ENCODE measurements at places on chromosomes 12 and 14.

- no peak for DNase-seq
These were observed 22.0 kb upstream of the TMED10 start for GRCh38 chr14:75198291-75198933.

DNA sequence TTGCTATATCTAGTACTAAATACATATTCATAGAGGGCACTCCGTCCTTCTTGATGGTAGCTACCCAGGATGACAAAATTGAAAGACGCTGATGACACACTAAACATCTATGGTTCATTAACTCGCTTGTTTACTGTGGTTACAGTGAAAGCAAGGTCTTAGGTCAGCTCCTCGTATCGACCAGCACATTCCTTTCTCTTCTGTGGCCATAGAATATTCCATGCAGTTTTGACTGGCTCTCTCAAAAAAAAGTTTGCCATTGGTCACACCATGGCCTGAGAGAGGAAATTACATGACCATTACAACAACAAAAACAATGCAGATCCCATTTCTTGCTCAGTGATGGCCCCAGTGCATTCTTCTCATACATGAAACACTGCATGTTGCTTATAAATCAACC lies 411.4 kb upstream of the SOX5 start:
- no peak for DNase-seq

DNA sequence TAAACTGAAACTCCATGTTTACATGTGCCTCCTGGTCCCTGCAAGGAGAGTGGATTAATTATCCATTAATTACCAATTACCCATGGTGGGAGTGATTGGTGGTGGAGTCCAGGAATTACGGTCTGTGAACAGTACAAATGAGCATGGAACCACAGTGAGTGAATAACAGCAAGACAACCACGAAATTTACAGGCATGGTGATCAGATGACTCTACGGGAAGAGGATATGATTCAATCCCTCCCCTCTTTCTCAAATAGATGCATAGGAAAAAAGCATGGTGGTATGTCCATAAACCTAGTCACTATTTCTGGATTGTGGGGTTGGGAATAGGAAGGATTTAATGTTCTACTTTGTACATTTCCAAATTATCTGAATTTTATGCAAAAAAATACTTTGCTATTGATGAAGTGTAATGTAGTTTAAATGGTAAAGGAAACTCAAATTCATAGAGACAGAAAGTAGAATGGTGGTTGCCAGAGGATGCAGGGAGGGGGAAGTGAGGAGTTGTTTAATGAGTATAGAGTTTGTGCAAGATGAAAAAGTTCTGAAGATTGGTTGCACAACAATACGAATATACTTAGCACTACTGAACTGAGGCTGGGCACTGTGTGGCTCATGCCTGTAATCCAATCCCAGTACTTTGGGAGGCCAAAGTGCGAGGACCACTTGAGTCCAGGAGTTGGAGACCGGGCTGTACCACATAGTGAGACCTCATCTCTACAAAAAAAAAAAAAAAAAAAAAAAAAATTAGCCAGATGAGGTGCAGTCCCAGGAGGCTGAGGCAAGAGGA lies 41.2 kb upstream of the C12orf75 start:
- DNase-seq: no peak

- no peak for DNase-seq
These were observed 270.6 kb downstream of the TTC8 start for GRCh38 chr14:89095036-89095435.

- DNase-seq: no peak
These were observed 132.4 kb downstream of the GPR65 start for GRCh38 chr14:88137327-88137726.

- DNase-seq: no peak
These were observed 30.3 kb upstream of the IFNG start for GRCh38 chr12:68189821-68190242.

GRCh38 chr12:51009056-51009440 lies 17.1 kb downstream of the SLC11A2 start:
- peak; percentile 65 for DNase-seq

DNA sequence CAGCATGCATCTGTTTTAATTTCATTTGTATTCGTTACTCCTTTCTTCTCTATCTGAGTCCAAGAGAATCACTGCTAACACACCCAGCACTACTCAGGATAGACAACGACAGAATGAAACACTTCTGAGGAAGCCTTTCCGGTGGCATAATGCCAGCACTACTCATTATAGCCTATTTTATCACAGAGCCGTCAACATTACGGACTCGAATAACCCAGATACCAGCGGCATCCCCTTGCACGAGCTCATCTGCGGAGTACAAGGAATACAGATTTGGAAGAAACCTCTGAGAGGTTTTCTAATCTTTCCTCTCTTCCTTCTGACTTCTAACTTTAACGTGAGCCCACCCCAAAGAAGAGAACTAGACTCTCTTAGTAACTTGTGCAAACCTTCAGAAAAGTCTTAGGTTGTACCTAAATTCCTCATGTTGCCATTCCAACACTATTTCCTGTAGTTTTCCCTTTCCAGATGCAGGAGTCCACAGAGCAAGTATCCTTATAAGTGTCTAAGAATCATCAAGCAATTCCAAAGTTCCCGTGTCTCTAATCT lies 248.1 kb downstream of the APAF1 start:
- no peak for DNase-seq

- DNase-seq: no peak
These were observed 272.8 kb downstream of the PDZRN4 start for GRCh38 chr12:41460906-41461305.

- DNase-seq: no peak
These were observed 74.7 kb downstream of the NOC4L start for GRCh38 chr12:132218915-132219314.

GRCh38 chr14:91415794-91416743 lies 1.6 kb downstream of the CCDC88C start:
- peak; percentile 83 for DNase-seq

DNA sequence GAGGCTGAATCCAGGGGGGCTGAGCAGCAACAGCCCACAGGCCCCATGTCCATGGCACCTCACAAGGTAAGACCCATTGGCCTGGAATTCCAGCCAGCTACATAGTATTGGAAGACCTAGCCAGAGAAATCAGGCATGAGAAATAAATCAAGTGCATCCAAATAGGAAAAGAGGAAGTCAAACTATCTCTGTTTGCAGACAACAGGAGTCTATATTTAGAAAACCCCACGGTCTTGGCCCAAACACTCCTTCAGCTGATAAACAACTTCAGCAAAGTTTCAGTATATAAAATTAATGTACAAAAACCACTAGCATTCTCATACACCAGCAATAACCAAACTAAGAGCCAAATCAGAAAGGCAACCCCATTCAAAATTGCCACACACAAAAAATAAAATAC lies 16.9 kb downstream of the PDE6H start:
- DNase-seq: no peak

DNA sequence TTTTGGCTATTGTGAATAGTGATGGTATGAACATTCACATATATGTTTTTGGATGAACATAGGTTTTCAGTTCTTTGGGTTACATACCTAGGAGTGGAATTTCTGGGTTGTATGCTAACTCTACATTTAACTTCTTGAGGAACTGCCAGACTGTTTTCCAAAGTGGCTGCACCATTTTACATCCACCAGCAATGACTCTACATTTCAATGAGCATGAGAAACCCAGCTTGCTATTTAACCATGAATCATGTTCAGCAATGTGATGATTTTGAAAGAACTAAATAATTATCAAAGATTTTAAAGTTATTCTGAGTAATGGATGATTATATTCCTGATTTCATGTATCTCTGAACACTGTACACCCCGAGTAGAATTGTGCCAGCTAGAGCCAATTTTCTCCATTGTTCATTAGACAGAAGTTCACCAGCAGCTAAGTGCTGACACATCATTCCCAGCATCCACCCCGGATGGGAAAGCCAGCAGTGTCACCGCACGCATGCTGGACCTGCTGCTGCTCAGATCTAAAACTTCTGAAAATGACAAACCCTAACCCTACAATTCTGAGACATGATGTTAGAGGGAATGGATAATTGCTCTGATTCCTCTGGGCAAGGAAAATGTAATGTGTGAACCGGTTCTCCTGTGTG lies 13.3 kb upstream of the ANAPC5 start:
- DNase-seq: no peak

GRCh38 chr12:5733136-5733755 lies 211.8 kb downstream of the ANO2 start:
- no peak for DNase-seq

GRCh38 chr12:5170844-5171243 lies 127.2 kb downstream of the KCNA5 start:
- no peak for DNase-seq

DNA sequence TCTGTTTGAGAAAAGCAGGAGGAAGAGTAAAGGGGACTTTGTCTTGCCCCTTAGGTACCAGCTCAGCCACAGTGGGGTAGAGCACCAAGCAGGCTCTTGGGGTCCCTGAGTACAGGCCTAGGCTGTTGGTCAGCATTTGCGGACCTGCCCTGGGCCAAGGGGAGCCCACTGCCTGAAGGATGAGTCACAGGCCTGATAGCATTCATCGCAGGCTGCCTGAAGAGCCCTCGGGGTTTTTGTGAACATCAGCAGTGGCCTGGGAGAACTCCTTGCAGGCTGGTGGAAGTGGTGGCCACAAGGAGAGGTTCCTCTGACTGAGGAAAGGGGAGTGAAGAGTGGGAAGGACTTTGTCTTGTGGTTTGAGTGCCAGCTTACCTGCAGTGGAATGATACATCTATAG lies 25.0 kb upstream of the P2RX7 start:
- DNase-seq: no peak

GRCh38 chr12:58253663-58254062 lies 312.3 kb downstream of the ATP23 start:
- DNase-seq: no peak

GRCh38 chr12:68115281-68115680 lies 44.3 kb downstream of the IFNG start:
- no peak for DNase-seq

GRCh38 chr12:76545486-76545885 lies 14.1 kb downstream of the OSBPL8 start:
- DNase-seq: no peak

- no peak for DNase-seq
These were observed 7.4 kb upstream of the TESPA1 start for GRCh38 chr12:54991991-54992375.

DNA sequence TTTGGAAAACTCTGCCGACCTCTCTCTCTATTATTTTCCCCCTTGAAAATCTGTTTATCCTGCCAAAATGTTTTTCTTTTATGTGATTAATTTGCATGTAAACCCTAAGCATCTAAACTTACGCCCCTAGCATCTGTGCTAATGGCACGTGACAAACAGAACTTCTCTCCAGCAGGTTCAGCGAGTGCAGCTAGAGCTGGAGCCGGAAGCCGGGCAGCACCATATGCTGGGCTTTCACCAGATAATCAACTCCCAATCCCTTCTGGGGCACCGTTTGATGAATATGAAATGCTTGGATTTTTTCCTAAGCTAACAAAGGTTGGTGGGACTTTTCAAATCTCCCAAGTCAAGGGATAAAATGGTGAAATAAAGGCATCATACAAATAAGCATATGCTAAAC lies 667.5 kb upstream of the TMEM132C start:
- DNase-seq: no peak

DNA sequence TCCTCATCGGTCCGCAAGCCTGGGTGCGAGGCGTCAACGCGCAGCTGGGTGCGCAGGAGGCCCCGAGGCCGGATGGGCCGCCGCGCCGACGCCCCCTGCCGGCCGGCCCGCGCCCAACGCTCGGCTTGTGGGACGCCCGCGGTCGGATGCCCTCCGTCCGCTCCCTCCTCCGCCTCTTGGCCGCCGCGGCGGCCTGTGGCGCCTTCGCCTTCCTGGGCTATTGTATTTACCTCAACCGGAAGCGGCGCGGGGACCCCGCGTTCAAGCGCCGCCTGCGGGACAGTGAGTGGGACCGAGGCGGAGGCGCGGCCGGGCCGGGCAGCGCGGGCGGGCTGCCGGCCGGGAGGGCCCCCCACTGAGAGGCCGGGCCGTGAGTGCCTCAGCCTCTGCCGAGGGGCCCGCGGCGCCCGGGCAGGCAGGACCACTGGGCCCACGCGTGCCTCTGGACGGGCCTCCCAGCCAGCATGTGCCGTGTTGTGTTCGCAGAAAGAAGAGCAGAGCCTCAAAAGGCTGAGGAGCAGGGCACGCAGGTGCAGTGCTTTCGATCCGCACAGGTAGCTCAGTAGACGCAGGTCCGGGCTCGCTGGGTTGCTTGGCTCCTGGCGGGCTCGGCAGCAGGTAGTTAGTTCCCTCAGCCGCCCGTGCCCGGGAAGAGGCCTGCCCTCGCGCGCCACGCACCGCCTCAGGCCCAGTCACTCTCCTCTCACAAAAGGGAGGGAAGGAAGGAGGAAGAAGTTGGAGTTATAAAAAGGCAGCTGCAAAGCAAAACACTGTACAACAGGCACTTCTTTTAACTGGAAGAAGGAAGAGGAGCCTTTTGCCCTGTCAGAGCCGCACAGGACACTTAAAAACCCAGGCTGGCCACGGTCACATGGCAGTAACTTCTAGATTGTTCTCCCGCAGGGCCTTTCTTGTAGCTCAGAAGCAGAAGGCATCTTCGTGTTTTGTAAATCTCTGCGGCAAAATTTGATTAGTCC lies at the start of gene TOMM20L:
Gene TOMM20L (plus strand): TSS at position 119 of the 977 bp plus-strand sequence. CDS start 28 bp downstream, at position 147.
- DNase-seq: peak; percentile 90

DNA sequence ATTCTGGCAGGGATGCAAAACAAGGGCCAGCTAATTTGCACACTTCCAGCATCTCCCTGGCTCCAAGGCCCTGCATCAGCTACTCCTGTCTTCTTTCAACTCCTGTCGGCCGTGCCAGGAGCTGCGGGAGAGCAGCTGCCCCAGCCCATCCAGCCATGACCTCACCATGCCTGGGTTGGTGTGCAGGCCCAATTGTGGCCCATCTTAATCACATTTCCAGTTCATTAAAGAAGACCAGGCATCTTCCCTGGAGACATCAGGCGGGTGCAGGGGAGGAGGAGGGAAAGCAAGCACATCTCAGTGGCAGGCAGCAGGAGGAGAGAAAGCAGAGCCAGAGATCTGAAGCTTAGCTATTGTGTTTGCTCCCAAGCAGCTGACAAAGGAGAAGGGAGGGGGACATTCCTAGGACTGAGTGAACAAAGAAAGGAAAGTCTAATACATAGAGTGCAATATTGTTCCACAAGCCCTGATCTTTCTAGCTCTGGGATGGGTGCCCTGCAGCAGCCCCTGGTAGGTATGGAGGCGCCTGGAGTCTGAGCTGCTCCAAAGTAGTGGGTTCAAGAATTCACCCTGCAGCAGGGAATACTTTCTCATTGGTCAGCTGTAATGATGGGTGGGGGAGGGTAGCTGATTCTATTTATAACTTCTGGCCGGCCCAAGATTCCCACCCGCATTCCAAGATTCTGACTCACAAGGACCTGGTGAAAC lies 40.1 kb downstream of the VWF start:
- no peak for DNase-seq

DNA sequence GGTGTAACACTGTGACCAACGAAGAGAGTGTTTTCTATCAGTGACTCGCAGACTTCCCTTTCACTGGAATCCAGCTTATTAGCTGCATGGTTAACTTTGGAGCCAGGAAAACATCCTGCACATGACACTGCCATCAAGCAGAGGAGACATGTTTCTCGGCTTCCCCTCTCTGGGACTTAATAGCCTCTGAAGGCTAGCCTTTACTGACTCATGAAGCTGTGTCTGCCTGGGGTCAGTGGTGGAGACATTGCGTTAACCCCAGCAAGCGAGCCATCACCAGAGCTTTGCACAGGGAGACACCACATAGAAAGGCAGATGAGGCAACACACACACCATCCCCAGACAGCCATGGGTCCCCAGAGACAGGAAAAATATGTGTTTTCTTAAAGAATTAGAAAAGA lies 126.9 kb upstream of the PRICKLE1 start:
- DNase-seq: no peak

- DNase-seq: no peak
These were observed 226.4 kb downstream of the NELL2 start for GRCh38 chr12:44649693-44650092.

GRCh38 chr12:108649126-108649525 lies 15.4 kb upstream of the SELPLG start:
- DNase-seq: no peak
